ENCODE measurements at places on chromosomes 11 and 22.

- DNase-seq: no peak
Observed at GRCh38 chr11:3833449-3833848, 7.3 kb downstream of the RHOG start.

- DNase-seq: no peak
Observed at GRCh38 chr22:47315862-47316419, 553.5 kb downstream of the TBC1D22A start.

DNA sequence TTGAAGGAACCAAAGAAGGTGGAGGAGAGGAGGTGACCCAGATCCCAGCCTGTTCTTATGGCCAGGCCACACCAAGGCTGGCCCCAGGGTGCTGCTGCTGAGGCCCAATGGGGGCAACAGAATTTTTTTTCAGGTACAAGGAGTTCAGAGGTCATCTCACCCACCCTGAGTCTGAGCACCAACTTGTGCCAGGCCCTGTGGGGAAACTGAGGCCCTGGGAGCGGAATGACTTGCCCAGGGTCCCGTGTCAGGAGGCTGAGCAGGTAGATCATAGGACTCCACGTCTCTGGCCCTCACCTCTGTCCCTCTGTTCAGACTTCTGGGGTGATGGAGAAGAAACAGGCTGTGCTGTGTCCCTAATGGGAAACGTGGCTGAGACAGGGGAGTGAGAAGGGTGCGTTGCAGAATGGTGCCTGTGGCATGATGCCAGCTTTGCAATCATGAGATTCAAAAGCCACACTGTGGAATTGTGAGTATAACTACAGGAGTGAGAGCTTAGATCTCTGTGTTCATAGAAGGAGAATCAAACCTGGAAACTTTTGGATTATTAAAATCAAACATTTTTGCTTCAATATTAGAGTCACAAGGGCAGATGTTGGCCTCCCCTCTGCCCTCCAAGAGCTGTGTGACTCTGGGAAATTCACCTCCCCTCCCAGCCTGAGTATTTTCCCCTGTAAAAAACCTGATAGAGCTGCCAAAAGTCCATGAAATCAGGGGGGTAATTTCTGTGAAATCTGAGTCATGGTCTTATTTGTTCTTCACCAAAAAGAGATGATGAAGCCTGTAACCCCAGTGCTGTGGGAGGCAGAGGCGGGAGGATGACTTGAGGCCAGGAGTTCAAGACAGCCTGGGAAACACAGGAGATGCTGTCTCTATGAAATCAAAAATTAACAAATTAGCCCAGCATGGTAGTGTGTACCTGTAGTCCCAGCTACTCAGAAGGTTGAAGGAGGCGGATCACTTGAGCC lies 874 bp downstream of the APOL1 start:
- no peak for DNase-seq

DNA sequence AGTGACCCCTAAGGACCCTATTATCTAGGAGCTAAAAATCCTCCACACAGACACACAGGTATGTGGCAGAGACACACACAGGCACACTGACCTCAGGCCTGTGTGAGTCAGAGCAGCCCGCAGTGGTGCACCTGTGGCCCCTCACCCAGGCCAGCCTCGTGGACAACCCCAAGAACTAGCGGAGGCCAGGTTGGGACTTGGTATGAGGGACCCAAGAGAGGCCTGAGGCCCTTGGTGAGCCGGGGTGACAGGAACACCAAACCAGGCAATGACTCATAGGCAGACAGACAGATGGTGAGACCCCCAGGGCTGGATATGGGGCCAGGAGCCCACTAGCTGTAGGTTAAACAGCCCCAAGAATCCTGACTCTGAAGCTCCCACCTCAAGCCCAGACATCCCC lies 6.0 kb downstream of the CASTOR1 start:
- no peak for DNase-seq

- DNase-seq: no peak
Observed at GRCh38 chr22:41996826-41997225, 1.8 kb upstream of the WBP2NL start.

DNA sequence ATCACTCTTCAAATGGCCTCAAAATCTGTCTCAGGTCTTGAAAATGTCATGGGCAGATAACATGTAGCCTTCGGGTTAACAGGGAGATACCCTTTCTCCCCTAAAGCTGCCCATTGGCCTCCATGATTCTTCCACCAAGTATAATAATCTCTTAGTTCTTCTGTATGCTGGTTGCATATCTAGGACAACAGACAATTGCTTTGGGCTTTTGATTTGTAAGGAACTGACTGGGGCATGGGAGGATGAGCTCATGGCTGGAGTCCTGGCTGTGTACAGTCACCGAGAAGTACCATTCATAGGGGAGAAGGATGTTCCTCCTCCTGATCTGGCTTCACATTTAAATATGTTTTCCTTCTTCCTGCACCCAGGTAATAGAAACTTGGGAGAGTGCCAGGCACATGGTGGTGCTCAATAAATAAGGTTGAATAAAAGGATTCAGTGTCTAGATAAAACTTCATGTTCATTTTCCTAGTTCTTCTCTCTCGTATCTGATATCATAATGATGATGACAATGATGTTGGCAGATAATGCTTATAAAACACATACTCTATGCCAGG lies 2.8 kb upstream of the AMPD3 start:
- no peak for DNase-seq

DNA sequence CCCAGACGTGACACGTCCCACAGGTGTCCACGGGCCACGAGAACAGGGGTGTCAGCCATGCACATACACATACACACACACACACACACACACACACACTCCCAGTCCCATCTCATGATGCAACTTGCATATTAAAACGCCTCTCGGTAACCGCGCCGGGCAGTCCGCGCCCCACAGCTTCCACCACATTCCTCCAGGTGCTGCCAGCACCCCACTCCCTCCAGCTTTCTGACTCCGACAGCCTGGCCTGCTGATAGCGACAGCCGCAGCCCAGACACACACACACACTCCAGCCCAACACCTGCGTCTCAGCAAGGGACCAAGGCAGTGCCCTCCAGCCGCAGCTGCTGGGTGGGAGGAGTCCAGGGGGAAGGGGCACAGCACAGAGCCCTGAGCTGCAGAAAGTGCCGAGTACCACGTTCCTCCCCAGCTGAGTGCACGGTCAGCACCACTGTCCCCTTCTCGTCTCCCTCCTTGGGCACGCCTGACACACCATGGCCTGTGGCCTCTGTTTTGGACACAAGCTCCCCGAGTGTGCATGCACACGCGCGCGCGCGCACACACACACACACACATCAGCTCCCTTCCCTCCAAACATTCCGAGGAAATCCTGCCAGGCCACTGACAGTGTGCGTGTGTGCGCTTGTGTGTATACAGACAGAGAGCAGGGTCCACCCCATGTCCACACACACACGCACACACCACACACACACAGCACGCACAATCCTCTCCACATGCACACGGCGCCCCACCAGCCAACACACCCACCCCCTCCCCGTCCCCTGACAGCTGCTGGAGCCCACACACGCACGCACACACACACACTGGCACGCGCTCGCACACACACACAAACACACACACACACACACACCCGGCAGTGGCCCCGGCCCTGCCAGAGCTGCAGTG lies 1.2 kb downstream of the ELFN2 start:
- no peak for DNase-seq

- DNase-seq: no peak
Observed at GRCh38 chr22:28734393-28734792, 7.2 kb downstream of the CHEK2 start.

GRCh38 chr11:129451524-129451923 lies 75.9 kb downstream of the BARX2 start:
- no peak for DNase-seq

DNA sequence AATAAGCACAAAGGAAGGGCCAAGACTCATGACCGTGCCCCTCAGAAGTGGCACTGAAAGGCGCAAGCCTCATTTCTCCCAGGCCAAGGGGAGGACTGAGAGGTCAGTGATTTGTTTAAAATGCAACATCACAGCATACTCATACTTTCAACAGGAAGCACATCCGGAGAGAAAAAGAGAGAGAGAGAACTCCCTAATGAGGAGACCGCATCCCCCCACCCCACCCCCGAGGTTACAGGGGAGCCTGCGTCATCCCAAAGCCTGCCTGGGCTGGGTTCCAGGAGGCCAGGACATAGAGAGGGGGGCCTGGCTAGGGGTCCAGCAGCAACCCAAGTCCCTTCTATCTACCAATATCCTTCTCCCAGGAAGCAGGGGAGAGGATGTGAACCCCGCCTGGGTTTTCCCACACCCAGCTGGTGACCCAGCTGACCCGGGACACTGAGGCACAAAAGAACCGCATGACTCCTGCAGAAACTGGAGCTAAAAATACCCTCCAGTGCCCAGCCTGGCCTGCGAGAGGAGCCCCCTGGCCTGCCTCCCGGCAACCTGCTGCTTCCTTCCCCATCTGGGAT lies 3.8 kb downstream of the CSNK1E start:
- no peak for DNase-seq

GRCh38 chr22:27461470-27461869 lies 340.1 kb downstream of the MN1 start:
- peak; percentile 63 for DNase-seq

DNA sequence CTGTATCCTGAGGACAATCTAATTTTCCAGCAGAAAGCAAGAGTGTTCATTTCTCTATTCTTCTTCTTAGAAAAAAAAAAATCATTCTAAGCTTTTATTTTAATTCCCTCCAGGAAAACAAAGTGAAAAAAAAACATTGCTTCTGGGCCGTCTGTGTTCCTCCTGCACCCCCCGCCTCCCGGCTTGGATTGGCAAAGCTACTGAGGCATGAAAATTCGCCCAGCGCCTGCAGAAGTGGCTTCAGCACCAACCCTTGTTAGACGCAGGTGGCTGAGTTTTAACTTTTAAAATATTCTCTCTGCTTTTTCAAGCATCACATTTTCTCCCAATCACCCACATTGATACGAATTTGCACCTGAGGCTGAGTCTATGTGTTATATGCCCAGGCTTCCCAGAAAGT lies 401.6 kb downstream of the BRD1 start:
- no peak for DNase-seq

DNA sequence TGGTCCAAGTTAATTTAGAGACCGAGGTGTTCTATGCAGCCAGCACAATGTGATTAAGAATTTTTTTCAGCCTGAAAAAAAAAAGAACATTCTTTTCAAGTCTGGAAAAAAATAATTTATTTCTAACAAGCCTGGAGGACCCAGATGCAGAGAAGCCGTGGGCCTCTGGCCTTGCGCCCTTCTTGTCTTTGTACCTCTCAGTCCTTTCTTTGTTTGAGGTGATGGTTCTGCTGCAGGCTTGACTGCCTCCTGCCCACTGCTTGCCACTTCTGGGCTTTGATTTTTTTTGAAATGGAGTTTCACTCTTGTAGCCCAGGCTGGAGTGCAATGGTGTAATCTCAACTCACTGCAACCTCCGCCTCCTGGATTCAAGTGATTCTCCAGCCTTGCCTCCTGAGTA lies 7.2 kb upstream of the PTPRJ start:
- DNase-seq: no peak

GRCh38 chr11:66011239-66011784 lies 496 bp upstream of the CST6 start:
- DNase-seq: peak; percentile 58

DNA sequence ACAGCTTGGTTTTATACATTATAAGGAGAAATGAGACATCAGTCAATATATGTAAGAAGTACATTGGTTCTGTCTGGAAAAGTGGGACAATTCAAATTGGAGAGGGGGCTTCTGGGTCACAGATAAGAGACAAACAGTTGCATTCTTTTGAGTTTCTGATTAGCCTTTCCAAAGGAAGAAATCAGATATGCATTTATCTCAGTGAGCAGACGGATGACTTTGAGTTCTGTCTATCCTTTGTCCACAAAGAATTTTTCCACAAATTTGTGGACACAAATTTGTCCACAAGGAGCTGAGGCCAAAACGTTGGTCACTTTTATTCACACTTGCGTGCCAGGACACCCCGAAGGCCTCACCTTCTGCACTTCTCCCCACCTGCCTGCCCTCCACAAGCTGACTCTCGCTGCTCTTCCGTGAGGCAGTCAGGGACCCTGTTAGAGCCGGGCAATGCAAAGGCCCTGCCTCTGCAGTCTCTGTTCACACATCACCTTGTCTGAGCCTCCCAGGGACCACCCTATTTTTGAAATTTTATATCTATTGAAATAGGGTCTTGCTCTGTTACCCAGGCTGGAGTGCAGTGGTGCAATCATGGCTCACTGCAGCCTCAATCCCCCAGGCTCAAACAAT lies 20.5 kb downstream of the IL17REL start:
- DNase-seq: no peak

GRCh38 chr11:23903044-23903704 lies 593.7 kb upstream of the LUZP2 start:
- DNase-seq: no peak

DNA sequence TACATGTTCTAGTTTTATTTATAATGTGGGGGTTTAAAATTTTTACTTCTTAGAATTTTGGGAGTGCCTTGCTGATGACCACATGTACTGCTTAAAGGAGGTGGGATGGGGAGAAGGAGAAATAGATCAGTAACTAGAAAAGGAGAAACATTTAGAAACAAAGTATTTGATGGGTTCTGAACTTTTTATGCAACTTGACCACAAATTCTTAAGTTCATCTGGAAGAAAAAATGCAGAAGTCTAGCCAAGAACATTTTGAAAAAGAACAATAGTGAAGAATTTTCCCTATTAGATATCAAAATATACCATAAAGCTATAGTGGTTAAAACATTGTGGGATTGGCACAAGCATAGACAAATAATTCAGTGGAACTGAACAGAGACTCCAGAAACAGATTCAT lies 73.3 kb upstream of the AMPD3 start:
- DNase-seq: no peak

- DNase-seq: peak; percentile 11
Observed at GRCh38 chr11:10398525-10398924, 56.5 kb upstream of the AMPD3 start.

DNA sequence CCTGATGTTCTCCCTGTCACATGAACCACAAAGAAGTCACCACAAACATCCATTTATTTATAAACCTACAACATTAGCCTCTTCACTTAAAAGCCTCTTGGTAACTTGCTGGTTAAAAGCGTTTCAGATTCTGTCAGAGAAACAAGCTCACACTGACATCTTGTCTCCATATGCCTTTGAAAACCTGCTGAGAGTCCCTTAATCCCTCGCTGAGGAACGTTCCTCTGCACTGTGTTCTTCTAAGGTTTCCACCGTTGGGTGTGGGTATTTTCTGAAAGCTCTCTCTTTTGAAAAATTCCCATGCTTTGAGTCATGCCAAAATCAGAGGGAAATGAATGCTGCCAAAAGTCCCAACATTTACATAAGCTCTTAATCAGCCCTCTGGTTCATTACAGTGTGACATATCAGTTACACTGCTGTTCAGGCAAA lies 149.8 kb downstream of the CCDC34 start:
- DNase-seq: no peak

DNA sequence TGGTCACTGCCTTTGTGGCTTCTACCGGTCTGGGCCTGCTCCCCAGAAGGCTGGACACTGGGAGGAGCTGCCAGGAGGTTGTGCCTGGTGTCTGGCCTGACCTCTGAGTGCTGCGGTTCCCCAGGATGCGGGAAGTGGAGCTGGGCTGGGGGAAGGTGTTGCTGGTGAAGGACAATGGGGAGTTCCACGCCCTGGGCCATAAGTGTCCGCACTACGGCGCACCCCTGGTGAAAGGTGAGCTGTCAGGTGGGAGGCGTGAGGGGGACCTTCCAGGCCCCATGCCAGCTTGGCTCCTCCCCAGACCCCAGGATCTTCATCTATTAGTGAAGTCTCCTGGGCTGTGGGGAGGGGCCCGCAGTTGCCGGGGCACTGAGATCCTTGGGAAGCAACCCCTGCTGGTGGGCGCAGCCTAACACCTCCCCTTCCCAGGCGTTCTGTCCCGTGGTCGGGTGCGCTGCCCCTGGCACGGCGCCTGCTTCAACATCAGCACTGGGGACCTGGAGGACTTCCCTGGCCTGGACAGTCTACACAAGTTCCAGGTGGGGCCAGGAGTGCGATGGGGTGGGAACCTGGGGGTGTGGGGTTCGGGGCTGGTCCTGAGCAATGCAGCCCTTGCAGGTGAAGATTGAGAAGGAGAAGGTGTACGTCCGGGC lies 6.7 kb downstream of the AIFM3 start:
- DNase-seq: no peak
